ENCODE measurements at places on chromosomes 7 and 10.

GRCh38 chr7:9945131-9945530 is 1028.5 kb upstream of the PHF14 start:
- no peak for DNase-seq

- no peak for DNase-seq
Measured at GRCh38 chr10:87705339-87705738, 45.7 kb downstream of the PAPSS2 start.

DNA sequence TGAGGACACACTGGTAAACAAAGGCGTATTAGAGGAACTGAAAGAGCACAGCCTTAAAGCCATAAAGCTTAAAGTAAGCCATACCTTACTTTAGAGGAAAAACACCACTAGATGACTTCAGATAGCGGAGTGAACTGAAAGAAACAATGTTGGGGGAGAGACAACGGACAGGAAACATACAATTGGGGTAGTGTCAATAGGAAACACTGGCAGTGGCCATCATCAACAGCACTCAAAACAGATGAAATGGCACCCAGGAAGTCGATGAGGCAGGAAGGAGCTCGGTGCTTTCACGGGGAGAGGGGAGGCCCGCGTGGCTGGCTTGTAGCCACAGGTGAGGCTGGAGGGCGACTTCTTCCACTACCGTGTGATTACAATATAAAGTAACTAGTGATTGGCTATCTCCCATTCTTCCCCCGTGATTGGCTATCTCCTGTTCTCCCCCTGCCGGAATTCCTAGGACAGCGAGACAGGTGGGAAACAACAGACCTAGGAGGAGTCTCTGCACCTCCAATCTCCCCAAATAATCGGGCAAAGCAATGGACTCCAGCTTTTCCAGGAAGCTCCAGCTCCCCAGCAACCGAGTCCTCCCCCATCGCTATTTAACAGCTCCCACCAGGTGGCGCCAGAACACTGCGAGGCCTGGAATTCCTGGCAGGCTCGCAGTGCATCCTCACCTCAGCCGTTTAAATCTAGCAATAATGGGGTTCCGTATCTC is 2.4 kb upstream of the TAS2R38 start:
- peak; percentile 48 for DNase-seq

GRCh38 chr10:111745982-111746381 is 437.6 kb downstream of the GPAM start:
- DNase-seq: no peak
